Iris pigment epithelial cell (primary cell): ENCODE measurements at places on chromosomes 6 and 20.

- peak; percentile 48 for DNase-seq
These were observed 2.6 kb downstream of the TFEB start for GRCh38 chr6:41732591-41733359.

- no peak for DNase-seq
These were observed 83.6 kb upstream of the HSF2 start for GRCh38 chr6:122315842-122316241.

DNA sequence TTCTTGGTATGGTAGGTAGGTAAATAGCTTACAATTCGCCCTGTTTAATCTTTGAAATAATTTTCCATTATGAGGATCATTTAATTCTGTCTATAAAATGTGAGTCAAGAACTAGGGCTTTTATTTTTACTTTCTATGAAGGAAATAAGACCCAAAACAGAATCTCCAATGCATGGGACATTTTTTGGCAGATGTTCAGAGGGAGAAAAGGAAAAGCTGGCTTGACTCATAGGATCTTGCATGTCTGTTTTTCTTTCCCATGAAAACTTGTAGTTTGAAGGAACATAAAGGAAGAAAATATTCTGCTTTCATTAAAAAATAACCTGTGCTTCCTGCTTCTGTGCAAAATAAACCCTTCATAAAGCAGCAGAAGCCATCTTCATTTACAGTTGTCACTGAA lies 143.1 kb upstream of the INSM1 start:
- DNase-seq: no peak

GRCh38 chr6:113713665-113714064 lies 143.5 kb upstream of the MARCKS start:
- DNase-seq: no peak

- peak; percentile 96 for DNase-seq
These were observed 548.5 kb downstream of the CD83 start for GRCh38 chr6:14665827-14666724.

DNA sequence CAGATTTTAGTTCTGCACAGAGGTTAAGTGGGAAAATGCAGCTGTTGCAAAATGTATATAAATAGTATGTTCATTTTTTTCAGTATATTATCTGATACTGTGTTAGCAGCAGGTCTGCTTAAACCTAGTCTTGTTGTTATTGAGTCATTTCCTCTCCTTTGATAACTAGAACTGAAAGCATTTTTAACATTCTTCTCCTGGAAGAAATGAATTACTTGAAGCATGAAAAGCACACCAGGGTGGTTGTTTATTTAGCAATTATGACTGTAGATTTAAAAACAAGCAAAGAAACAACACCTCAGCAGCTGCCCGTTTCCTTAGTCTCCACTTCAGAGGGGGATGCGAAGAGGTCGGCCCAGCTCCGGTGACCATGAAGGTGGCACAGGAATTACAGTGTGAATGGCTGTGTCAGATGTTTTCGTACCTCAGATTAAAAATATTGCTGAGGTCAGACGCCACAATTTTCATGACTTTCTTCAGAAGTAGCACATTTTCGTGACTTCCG lies 53.5 kb downstream of the GOPC start:
- peak; percentile 84 for DNase-seq

- DNase-seq: no peak
These were observed 860.0 kb downstream of the QKI start for GRCh38 chr6:164274493-164274892.

DNA sequence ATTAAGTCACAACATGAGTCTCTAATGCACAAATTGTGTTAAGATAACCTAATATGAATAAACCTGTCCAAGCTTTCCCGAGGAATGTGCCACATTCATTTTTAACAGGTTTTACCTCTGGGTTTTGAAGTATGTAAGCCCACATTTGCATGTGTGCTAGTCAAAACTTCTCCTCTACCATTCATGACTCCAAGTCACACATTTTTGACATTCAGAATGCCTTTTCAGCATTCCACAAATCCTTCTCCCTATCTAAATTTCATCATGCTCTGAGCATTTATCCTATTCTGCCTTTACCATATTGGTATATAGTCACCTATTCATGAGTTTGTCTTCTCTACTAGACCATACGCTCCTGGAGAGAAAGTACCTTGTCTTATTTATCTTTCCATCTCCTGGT lies 56.5 kb downstream of the ADGRF5 start:
- no peak for DNase-seq

GRCh38 chr6:422433-423054 lies 31.0 kb downstream of the IRF4 start:
- DNase-seq: peak; percentile 98

GRCh38 chr6:130912434-130912833 lies 85.2 kb downstream of the SMLR1 start:
- DNase-seq: no peak

DNA sequence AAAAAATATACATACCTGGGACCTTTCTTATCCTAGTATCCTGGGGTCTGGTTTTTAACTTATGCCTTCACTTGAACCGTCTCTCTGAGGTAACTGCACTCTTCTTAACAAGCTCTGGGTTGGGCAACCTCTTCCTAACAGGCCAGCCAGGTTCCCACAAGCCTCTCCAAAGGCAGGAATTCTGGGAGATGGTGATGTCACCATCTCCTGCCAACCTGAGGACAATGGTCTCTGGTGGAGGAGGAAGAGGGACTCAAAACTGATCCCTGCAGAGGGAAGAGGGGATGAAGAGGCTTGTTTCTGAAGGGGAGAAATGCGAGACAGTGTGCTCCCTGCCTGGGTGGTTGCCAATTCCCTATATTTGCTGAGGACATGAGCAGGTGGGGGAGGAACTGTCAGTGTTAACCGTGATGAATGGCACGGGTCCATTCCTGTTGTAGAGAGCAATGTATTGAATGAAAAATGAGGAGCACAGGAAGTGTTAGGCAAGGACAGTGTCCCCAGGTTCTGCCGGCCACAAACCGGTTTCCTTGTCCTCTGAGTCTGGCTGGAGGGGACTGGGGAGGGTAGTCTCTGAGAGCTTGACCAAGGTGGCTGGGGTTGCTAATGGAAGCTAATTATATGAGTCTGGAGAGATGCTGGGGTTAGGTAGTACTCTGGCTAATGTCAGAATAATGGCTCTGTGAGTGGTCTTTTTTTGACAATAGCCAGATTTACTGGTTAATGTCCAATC lies 95.5 kb downstream of the KCNB1 start:
- DNase-seq: no peak

DNA sequence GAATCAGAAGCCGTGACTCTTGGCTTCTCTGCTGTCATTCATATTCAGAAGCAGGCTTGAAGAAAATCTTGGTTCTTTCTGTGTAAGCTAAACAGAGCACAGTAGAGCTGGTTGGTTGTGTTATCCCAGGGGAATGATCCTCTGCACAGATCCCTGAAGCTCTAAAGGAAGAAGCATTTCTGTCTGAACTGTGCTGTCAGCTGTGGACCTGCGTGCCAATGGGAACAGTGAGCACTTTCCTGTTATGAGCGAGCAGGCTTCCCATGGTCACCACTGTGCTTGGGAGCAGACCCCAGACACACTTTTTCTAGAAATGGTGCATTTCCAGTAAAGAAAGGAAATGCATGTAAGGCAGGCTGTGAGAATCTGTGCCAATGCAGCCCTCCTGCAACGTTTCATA lies 490.2 kb downstream of the EPM2A start:
- no peak for DNase-seq

DNA sequence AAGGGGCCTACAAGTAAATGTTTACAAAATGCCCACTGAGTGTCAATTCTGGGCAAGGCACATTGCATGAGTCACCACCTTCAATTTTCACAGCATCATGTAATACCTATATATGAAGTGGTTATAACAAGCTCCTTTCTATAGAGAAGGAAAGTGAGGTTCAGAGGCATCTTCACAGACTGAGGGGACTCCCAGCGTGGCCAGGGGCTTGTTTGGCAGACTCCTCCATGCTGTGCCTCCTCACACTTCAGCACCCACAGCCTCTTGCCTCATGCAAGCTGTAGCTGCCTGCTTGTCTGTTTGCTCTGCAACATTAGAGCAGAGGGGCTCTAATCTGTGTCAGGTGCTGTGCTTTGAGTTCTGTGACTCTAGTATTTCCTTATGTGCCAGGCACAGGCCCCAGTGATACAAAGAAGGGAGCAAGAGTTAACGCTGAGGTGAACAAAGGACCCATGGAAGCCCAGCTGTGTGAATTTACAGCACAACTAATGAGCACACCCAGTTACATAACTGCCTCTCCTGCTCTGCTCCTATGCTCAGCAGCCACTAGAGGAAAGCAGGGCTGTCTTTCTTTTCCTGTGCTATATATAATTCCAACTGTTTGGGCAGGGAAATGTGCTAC lies 72.3 kb downstream of the ZHX3 start:
- peak; percentile 57 for DNase-seq

- no peak for DNase-seq
These were observed 813.7 kb downstream of the KIF16B start for GRCh38 chr20:15759594-15759993.

DNA sequence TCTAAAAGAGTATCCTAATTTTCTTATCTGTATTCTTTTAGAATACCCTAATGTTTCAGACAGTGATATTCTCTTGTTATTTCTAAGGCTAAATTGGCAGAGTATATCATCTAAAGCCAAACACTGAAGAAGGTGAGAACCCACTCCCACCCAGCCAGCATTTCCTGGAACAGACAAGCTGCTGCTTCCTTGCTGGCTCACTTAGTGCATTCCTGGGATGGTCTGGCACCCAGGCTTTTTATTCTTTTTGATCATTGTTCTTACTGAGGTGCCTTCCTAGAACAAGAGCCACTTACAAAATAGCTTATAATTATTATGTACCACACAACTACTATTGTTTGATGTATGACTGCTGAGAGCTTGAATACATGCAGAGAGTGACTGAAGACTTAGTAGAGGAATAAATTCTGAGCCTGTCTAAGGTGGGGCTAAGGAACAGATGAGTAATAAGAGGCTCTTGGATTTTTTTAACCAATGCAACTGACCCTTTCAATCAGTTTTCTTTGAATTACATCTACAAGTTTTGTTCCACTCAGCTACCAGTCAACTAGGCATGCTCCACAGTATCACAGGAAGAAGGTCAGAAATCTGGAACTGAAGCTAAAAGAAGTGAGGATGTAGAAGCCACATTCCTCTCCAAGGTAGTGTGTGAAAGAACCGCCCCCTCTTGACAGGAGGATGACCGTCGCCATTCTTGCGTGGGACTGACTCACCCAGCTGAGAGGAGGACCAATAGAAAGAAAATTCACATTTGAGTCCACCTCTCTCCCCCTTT lies 30.1 kb downstream of the PRPH2 start:
- DNase-seq: peak; percentile 86

DNA sequence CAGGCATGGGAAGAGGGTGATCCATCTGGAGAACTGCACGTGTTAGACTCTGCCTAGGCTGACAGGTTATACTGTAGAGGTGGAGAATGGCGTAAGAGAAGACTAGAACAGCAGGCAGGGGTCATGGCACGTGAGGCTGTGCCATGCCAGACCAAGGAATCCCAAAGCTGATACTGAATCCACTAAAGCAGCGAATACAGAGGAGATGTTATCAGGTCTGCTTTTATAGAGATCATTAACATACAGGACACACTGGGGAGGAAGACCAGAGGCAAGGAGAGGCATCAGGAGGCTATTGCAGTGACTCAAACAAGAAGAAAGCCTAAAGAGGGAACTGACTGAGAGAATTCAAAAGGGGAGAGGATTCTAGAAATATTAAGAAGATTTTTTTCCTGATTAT lies 12.9 kb downstream of the PHACTR1 start:
- DNase-seq: no peak

DNA sequence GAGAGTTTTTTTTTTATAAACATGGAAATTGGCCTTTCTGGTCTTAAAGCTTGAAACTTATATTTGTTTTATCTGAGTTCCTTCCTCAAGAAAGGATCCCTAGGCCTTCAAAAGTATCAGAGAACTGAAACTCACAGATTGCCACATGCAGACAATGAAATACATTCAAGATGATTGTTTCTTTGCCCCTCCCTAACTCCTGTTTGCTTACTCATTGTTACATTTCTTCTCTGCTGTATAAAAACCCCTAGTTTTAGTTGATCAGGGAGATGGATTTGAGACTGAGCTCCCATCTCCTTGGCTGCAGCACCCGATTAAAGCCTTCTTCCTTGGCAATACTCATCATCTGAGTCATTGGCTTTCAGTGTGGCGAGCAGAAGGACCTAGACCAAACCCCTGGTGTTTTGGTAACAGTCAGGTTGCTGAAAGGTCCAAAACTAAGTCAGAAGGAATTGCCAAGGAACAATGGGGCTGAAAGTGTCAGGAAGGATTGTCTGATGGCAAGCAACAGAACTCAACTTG lies 132.3 kb upstream of the SULF2 start:
- no peak for DNase-seq

DNA sequence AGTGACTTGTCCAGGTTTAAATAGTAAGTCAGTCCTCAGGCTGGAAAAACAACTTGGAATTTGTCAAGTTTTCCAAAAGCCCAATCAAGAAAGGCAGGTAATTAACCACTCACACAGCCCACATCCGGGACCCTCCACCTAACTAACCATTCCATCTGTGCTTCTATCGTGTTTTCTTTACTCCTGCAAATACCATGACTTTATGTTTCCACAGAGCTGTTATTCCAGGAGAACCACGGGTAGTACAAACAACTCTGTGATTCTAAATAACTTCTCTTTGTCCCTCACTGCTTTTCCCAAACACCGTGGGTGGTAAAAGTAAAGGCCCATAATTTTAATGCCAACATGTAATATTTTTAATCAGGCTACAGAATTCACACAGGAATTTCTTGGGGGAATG lies 49.6 kb upstream of the NT5E start:
- DNase-seq: no peak

DNA sequence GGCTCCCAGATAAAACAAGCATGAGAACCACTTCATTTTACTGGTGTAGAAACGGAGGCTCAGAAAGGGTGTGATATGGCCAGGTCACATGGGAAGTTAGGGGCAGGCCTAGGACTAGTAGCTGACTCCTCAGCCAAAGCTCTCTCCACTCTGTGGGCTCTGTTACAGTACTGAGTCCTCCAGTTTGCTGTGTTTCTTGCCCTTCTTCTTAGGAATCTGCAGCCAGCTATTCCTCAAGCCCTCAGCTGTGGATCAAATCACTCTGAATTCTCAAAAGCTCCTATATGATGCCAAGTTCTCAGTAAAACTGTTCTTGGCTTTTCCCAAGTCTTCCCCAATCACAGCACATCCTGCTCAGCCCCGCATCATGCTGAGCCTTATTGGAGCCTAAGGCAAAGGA lies 42.5 kb upstream of the ADGRF1 start:
- no peak for DNase-seq
